ENCODE measurements at places on chromosomes 4 and X. TPM values are rescaled to one million over a fixed set of nuclear protein-coding genes. Genes with fewer than 3 reads are reported as not detected.

Gene ASB5
- total RNA-seq: 0.41 TPM

Gene ZAR1
- total RNA-seq: 0.41 TPM

Gene SLC49A3
- 0.82 TPM for total RNA-seq

Gene USP11
- 181 TPM for total RNA-seq

Gene TMEM150C
- total RNA-seq: 74.2 TPM

Gene DCAF12L1
- 0.41 TPM for total RNA-seq

Gene CYBB
- 10.6 TPM for total RNA-seq

Gene MYOZ2
- total RNA-seq: 0.41 TPM

Gene MUC7
- total RNA-seq: not detected

Gene MAGEB2
- total RNA-seq: not detected

Gene DSPP
- 0.41 TPM for total RNA-seq

Gene UGT2B11
- not detected for total RNA-seq

Gene GAGE12E
- not detected for total RNA-seq

Gene PPEF2
- total RNA-seq: under 0.01 TPM

Gene FAAH2
- total RNA-seq: 3.3 TPM

Gene NHS
- total RNA-seq: 7.3 TPM
